Stimulated activated CD4-positive, alpha-beta T cell treated with anti-CD3 and anti-CD28 coated beads, Interleukin-15, amount 100 ng/mL, for 1 hour (primary cell): ENCODE measurements at places on chromosomes 13 and 19.

DNA sequence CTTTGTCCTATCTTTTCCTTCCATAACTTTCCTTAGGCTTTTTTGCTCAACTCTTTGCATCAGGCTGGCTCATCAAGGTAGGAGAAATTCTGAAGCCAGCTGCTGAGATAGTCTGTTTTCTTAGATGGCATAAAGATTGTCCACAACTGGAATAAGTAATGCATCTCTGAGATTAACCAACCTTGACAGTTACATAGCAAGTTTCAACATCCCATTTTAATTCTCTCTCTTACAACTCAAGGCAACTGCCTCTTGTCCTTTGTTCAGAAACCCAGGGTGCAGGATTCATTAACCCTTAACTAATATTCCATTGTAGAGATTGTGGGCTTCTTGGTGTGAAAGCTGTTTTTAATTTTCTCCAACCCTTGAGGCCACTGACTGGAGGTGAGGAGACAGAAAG lies 239.2 kb downstream of the LACC1 start:
- no peak for DNase-seq

- no peak for DNase-seq
These were observed 303.9 kb downstream of the SLITRK5 start for GRCh38 chr13:87975035-87975434.

- DNase-seq, result no peak
These were observed 757.1 kb downstream of the LIG4 start for GRCh38 chr13:107458269-107458668.

GRCh38 chr13:35817642-35818607 lies 313.3 kb downstream of the DCLK1 start:
- DNase-seq, result no peak

DNA sequence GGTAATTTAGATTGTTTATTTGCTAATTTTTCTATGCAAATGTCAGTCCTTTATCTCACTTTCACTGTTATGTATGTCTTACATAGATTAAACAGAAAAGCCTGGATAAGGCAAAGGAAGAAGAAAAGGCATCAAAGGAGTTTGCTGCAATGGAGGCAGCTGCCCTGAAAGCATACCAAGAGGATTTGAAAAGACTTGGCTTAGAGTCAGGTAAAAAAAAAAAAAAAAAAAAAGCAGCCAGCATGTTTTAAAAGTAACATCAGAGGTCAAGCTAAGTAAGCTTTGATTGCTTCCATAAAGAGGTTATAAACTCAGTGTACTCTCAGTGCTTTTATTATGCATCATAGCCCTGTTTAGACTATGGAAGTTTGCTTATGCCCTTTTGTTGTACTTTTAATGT lies 3.8 kb downstream of the WBP4 start:
- DNase-seq, result no peak

GRCh38 chr19:33819880-33820781 lies 23.5 kb downstream of the KCTD15 start:
- DNase-seq, result peak; percentile 45

GRCh38 chr19:33390101-33390907 lies 16.8 kb downstream of the CEBPG start:
- DNase-seq, result no peak

DNA sequence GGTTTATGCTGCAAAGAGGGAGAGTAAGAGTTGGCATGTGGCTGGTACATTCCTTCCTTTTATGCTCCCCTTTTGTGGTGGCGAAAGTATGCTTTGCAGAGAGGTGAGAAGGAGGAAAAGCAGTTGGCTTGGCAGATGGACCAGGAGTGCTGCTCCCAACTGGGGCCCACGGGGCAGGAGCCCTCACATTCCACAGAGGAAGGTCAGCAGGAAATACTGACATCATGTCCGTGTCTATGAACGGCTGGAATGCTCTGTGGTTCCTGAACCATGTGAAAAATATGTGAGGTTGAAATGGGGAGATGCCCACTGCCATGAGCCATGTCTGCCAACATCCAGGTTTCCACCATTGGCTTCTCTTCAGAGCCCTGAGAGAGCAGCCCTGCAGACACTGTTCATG lies 33.3 kb upstream of the GAS6 start:
- DNase-seq, result no peak

DNA sequence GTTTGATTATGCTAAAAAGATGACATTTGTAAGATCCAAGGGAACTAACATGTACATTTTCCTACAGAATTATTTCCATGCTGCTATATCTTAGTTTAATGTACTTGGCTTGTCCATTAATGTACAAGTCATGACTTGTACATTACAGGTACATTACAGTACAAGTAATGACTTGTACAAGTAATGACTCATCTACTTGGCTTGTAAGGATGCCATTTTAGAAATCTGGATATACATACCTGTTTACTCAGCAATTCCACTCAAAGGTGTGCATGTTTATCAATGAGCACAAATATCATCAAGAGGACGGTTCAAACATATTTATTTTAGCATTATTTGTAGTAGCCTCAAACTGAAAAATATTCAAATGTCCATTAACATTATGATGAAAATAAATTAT lies 87.0 kb upstream of the TRPC4 start:
- DNase-seq, result no peak

DNA sequence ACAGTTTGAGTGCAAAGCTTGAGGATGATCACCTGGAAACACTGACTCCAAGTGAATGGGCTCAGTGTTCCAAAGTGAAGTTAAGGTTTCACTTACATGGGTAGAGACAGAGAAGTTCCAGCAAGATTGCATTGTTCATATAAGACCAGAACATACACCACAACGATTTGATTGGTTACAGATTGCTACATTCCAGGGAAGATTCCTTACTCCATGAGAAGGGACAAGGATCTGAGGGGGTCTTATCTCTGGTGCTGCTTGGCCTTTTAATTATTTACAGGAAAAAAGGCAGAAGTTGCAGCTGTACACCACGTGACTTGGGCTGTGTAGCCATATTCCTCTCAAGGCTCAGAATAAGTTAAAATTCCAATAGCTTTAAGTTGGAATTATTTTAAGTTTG lies 12.3 kb downstream of the WDFY2 start:
- DNase-seq, result no peak

- DNase-seq, result no peak
These were observed 8.8 kb upstream of the RLN3 start for GRCh38 chr19:14019100-14019499.

- DNase-seq, result no peak
These were observed 97.4 kb upstream of the AKAP11 start for GRCh38 chr13:42174344-42175162.

- no peak for DNase-seq
These were observed 72.2 kb downstream of the DHRS12 start for GRCh38 chr13:51731759-51732158.

GRCh38 chr13:67036699-67037457 lies 193.3 kb downstream of the PCDH9 start:
- DNase-seq, result no peak
